ENCODE measurements at places on chromosomes 6 and 20. TPM values are rescaled to one million over a fixed set of nuclear protein-coding genes. Genes with fewer than 3 reads are reported as not detected.
A peak's percentile ranks its signal among the peaks of the same experiment; 100 is the strongest.

DNA sequence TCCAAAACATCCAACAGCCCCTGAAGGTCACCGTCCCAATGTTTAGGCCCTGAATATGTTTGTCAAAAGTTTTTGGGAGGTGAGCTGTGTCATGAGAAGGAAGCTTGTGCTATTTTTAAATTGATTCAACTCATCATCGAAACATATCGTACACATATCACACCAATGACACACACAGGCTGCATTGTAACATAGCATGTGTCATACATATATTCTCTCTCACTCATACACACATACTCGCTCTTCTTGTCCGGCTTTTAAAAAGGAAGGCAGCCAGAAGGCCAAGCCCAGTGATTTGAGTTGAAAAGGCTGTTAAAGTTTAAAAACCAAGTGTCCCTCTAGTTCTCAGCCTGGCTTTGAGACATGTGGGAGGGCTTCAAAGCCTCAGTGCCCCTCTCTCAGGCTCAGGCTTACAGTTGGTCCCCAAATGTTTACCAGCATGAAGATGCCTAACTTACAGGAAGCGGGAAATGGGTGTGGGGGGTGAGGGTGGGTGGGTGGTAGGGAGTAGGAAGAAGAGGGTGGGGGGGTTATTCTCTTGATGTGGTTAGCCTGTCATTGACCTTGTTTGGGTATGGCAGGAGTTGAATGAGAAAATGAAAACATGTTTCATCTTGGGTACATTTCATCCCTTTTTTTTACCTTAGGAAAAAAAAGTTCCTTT is 3.3 kb upstream of the PRDM1 start:
- no peak for DNase-seq

DNA sequence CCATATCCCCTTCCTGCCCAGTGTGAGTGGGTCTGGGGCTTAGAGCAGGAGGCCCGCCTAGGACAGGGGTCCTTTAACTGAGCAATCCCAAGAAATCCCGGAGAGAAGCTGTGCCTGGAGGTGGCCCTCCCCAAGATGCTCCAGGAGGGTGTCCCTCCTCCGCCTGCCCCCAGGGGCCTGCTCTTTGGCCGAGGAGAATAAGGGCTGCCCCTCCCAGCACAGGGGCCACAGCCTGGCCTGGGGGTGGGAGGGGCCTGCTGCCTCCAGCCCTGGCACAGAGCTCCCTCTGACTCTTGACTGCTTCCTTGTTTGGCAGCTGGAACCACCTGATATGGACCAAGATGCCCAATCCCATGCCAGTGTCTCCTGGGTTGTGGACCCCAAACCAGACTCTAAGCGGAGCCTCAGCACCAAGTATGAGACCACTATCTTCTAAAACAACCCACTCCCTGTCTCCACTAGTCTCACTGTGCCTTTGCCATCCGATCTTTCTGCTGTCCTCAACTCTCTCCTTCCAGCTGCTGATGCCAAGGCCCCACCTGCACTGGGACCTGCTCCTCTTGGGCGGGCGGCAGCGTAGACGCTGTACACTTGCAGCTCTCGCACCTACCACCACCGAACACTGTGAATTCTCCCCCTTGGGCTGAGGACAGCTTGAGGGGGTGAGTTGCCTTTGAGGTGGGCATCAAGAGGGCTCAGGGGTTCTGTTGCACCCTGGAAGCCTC is 54.3 kb downstream of the TCP11 start:
- DNase-seq: no peak

GRCh38 chr6:7580537-7580926 is 9.5 kb upstream of the SNRNP48 start:
- DNase-seq: no peak

GRCh38 chr6:107196152-107196551 is 80.8 kb upstream of the BEND3 start:
- no peak for DNase-seq

GRCh38 chr6:14754751-14755513 is 490.9 kb upstream of the JARID2 start:
- DNase-seq: peak; percentile 68

DNA sequence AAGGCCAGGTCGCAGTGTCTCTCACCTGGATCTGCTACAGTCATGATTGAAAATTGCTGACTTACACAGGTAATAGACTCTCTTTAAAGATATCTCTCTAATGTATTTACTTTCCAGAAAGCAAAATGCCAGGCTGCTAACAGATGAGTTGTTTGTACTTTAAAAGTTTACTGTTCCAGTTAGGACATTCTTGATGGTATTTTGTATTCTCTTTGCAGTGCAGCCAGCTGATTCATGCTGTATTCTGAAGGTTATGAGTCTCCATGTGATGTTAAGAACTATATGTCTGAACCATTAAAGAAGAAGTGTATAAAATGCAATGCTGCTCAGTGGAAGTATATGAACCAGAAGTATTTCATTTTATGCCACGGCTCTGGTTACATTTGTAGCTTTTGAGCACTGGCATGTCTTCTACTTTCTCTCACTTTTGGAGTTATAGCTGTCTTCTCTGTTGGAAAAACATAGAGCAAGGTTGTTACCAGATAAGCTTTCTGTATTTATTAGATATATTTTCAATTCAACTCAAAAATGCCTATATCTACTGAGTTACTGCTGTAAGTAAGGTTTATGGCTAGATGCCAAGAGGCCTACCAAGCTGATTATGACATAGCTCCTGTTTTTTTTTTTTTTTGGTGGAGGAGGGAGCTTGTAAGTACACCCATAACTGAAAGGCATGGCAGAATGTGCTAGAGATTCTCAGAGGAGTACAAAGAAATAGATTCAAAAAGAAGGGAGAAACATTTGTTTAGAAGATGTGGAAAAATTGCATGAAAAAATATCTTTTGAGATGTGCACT is 130.5 kb upstream of the MAN1A1 start:
- no peak for DNase-seq

GRCh38 chr20:15205719-15206118 is 868.3 kb upstream of the FLRT3 start:
- no peak for DNase-seq

GRCh38 chr6:144216668-144217218 is 66.4 kb downstream of the STX11 start:
- DNase-seq: no peak

DNA sequence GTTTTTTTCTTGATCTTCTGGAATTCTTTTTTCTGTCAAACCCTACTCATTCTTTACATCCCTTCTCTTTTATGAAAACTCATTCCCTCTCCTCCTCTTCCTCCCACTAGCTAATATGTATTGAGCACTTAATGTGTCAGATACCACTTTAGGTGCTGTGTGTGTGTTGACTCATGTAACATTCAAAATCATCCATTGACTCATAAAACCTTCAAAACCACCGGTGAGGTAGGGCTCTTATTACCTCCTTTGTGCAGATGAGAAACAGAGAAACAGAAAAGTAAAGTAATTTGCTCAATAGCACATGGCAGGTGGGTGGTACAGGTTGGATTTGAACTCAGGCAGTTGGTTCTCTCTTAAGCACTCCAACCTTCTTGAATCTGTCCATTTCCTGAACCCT is 136.3 kb upstream of the NEDD9 start:
- no peak for DNase-seq

GRCh38 chr6:158686791-158687381 is 37.0 kb downstream of the SYTL3 start:
- peak; percentile 47 for DNase-seq

- DNase-seq: no peak
Measured at GRCh38 chr6:48213076-48213788, 102.2 kb upstream of the PTCHD4 start.

DNA sequence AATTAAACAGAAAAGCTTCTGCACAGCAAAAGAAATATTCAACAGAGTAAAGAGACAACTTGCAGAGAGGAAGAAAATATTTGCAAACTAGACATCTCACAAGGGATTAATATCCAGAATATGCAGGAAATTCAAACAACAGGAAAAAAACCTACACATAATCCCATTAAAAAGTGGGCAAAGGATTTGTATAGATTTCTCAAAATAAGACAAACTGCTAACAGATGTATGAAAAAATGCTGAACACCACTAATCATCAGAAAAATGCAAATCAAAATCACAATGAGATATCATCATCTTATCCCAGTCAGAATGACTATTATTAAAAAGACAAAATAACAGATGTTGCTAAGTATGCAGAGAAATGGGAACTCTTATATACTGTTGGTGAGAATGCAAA is 129.6 kb downstream of the SYNDIG1 start:
- no peak for DNase-seq

DNA sequence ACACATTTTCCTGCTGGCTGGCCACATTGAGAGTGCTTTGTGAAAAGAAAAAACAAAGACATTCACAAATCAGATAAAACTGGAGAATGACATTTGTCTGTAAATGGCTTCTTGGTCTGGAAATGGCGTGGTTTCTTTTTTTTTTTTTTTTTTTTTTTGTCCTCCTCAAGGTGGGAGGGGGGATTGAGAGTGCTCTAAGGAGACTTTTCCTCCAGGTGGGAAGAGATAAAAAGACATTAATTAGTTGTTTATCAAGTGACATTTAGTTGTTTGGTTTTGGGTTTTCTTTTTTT is 40.4 kb downstream of the GNAS start:
- DNase-seq: no peak

DNA sequence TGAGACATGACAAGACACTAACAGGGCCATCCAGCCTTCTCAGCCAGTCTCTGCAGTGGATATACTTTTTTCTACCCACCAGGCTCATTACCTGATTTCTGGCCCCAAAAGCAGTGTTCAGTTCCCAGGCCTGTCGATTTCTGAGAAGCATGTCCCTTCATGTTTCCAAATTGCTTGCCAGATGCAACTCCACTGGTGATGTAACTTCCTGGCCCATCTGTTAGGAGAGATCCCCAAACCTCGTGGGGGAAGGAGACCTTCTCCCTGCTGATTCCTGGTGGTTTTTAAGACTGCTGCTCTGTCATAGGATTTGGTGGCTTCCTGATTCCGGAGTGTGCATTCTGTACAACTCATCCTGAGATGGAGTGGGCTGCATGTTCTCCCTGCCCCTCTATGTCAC is 31.6 kb upstream of the MRPS10 start:
- no peak for DNase-seq

DNA sequence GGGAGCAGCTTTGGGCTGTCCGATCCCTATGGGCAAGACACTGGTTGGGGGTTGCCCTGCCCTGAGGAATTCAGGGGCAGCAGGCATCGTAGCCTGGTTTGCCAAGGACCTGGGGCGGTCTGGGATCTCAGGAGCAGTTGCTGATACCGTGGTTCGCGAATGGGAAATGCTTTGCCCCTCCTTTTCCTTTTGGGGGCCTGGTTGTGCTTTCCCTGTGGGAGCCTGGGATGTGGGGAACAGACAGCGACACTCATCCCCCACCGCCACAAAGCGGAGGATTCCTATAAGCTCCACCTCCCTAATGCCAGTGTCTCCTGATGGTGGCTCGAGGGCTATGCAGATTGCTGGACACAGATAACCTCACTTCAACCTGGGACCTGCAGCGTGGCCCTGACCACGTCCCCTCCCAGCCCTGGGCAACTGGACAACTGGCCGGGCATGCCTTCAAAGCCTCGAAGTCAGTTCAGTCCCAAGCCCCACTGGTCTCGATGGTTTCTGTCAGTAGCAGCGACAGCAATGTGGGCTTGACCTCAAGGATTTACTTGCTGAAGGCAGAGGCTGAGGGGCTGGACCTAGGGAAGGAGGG is 3.3 kb downstream of the CEBPB start:
- DNase-seq: no peak

DNA sequence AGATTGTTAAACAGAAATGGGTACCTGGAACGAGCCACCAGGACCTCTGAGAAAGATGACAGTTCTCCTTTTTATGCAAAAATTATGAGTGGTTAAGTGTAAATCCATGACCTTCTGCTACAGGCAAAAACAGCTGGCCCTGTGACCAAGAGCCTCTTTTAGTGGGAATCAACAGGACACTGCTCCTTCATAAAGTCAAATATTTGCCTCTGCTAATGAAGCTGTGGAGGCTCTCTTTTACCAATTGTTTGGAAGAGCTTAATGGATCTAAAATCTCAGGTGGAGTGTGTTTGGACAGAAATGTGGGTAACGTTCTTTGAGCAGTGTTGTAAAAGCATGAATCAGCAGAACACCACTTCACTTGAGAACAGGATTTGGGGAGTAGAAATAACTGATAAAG is 117.5 kb upstream of the PCSK2 start:
- no peak for DNase-seq

- no peak for DNase-seq
Measured at GRCh38 chr6:128335963-128336362, 184.4 kb downstream of the PTPRK start.

DNA sequence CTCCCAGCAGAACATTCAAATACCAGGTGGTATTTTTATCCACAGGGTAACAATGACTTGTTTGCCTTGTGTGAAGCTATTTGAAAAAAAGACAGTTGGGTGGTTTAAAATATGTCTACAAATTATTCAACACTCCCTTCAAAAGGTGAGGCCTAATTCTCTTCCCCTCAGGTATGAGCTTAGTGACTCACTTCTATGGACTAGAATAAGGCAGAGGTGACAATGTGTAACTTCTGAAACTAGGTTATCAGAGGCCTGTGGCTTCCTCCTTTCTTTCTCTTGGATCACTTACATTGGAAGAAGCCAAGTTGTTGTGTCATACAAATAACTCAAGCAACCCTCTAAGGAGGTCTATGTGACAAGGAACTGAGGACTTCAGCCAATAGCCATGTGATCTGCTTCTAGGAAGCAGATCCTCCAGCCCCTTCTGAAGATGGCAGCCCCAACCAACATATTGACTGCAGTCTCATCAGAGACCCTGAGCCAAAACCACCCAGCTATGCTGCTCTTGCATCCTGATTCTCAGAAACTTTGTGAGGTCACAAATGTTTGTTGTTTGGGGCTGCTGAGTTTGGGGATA is 102.6 kb downstream of the SNAP25 start:
- DNase-seq: no peak

- no peak for DNase-seq
Measured at GRCh38 chr20:44896583-44896982, 11.1 kb downstream of the YWHAB start.

- no peak for DNase-seq
Measured at GRCh38 chr6:44238687-44239350, 8.1 kb upstream of the HSP90AB1 start.

- no peak for DNase-seq
Measured at GRCh38 chr6:141208101-141208500, 924.6 kb upstream of the GJE1 start.

Gene CASS4
- 13.2 TPM for total RNA-seq

Gene ZC3H12D
- total RNA-seq: 37.4 TPM

Gene SLC22A2
- total RNA-seq: not detected

Gene LMBRD1
- total RNA-seq: 30.7 TPM

Gene ID4
- not detected for total RNA-seq

Gene DEFB113
- not detected for total RNA-seq

Gene GLP1R
- total RNA-seq: not detected

Gene FOXQ1
- total RNA-seq: not detected

Gene BCAS1
- total RNA-seq: not detected

Gene ZNF335
- total RNA-seq: 35.7 TPM

Measured in activated CD4-positive, alpha-beta memory T cell treated with anti-CD3 and anti-CD28 coated beads, Interleukin-2, amount 10 ng/mL, durations not matched to agents 7 days and 5 days (primary cell).